Activated naive CD8-positive, alpha-beta T cell treated with anti-CD3 and anti-CD28 coated beads, Interleukin-2, amount 50 U/mL, for 16 hours (primary cell): ENCODE measurements at places on chromosomes 1 and 21.

- DNase-seq = no peak
Observed at GRCh38 chr21:33070998-33071769, 1.2 kb downstream of the OLIG1 start.

DNA sequence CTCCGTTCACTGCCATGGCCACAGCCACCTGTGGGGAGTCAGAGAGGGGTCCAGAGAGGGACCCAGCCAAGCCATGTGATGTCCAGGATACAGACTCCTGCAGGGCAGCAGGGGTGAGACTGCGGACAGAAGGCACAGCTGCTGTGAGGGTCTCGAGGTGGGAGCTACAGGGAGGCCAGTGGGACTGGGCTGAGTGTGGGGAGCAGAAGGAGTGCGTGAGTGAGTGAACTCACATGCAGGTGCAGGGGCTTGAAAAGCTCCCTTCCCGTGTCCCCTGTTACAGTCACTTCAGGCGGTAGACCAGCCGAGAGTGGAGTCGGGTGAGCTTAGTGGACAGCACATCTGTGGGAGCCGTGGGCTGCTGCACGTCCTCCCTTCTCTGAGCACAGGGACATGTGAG, 42.4 kb downstream of the S100B start:
- no peak for DNase-seq

GRCh38 chr1:225709101-225709500, 56.2 kb upstream of the ENAH start:
- DNase-seq = no peak

DNA sequence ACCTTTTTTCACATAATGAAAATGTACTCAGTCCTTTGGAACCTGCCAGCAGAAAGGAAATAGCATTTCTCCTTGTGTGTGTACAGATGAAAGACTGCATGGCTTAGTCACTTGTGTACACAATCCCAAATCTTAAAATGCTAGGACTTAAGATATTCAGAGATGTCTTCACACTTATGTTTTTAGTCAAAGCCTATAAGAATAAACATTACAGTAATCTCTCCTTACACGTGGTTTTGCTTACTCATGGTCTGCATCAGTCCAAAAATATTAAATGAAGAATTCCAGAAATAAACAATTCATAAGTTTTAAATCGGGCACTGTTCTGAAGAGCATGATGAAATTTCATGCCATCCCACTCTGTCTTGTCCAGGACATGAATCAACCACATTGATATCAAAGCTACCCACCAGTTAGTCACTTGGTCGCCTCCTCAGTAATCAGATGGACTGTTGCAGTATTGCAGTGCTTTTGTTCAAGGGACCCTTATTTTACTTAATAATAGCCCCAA, 75.7 kb upstream of the RRP15 start:
- DNase-seq = no peak

GRCh38 chr1:34987018-34987417, 1.9 kb upstream of the TMEM35B start:
- DNase-seq = no peak

DNA sequence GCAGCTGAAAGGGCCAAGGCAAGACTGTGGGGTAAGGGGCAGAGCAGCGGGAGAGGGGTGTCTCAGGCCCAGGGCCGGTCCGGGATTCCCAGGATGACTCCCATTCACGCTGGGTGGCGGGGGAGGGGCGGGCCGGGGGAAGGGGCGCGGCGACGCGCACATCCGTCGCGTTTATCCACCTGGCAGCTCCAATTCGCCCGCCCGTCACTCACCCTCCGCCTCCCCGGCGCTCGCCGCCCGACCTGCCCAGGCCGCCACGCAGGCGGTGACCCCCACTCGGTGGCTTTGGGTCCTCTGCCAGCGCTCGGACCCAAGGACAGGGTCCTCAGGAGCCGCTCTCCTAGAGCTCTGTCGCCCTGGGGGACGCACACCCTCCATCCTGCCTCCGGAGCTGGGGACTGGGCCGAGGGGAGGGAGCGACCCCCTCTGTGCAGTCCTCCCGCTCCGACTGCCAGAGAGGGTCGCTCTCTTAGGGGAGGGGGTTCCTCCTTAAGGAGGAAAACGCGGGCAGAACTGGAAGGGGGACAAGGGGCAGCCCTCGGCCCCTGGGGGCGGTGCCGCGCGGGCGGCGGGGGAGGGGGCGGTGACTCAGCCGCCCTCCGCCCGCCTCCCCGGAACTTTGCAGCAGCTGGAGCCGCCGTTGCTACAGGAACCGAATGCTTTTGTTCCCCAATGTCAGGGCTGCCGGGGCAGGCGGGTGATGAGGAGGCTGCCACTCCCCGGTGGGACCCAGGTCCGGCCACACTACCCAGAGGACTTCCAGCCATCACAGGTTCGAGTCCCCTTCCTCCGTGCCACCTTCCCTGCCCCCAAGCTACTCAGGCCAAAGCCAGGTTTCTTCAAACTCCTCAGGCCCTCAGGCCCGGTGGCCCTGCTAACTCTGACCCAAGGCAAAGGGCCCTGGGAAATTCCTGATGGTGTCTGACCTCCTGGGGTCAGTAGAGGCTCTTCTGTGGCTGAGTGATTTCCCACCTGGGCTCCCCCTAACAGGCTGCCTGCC, 3.4 kb downstream of the ADGRB2 start:
- no peak for DNase-seq

GRCh38 chr1:205229399-205229871, 1.7 kb downstream of the TMCC2 start:
- no peak for DNase-seq

DNA sequence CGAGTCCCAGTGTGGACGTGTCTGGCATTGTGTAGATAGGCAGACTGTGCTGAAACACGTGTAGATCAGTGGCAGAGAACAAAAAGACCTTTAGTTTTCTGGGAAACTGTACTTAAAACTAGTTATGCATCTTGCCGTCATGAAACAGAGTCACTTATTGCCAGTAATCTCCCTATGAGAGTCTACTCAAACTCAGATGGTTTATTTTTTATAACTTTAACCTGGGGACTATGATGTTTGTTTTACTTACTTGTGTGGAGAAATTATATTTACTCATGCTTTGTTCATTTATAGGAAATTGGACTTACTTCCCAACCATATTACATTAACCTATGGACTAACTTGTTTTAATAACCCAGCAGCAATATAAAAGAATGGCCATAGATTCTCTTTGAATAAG, 54.1 kb upstream of the ABCG1 start:
- no peak for DNase-seq

GRCh38 chr1:220157738-220158137, 63.8 kb downstream of the IARS2 start:
- no peak for DNase-seq
